Stimulated activated CD8-positive, alpha-beta memory T cell treated with anti-CD3 and anti-CD28 coated beads, Interleukin-15, amount 100 ng/mL, for 4 hours (primary cell): ENCODE measurements at places on chromosomes 16 and 17.

GRCh38 chr17:41352597-41353366 is 2.2 kb upstream of the KRT33A start:
- no peak for DNase-seq

GRCh38 chr16:69845181-69845580 is 83.0 kb downstream of the WWP2 start:
- no peak for DNase-seq

DNA sequence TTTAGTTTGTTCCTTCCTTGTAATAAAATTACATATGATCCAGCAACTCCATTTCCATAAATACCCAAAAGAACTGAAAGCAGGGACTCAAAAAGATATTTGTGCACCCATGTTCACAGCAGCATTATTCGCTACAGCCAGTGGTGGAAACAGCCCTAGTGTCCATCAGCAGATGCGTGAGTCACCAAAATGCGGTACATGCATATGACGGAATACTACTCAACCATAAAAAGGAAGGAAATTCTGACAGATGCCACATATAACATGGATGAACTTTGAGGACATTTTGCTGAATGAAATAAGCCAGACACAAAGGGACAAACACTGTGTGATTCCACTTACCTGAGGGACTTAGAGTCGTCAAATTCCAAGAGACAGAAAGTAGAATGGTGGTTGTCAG is 9.1 kb upstream of the SLC47A2 start:
- DNase-seq = no peak

DNA sequence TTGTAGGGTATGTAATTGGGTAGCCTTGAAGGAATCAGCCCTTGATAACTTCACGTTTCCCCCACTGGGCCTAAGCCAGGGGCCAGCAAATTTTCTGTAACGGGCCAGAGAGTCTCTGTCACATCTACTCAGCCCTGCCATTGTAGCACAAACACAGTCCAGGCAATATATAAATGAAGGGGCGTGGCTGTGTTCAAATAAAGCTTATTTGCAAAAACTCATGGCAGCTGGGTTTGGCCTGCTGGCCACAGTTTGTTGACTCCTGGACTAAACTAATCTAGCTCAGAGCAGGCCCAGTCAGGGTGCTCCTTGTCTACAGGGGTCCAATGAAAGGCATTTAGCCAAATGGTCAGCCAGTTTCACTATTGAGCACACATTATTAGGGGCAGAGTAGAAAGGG is 141.6 kb downstream of the CCDC182 start:
- no peak for DNase-seq

GRCh38 chr16:69064764-69065313 is 40.6 kb upstream of the HAS3 start:
- no peak for DNase-seq

DNA sequence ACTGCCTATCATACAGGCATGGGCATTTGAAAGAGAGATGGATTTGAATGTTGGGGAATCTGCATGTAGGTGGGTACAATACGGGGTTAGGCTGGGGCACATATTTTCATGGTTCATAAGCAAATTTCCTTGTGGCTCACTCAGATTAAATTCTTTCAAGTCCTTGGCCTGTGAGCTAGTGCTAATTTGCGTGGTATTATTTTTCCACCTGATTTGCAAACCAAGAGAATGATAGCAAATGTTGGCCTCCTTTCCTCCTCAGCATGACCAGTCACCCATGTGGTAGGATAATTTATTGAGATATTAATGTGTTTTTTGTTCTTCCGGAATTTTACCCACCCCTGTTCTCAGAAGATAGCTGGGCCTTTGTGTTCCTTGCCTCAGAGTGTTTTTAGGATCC is 22.9 kb downstream of the FAM20A start:
- no peak for DNase-seq

GRCh38 chr17:20267459-20267842 is 199.9 kb downstream of the LGALS9B start:
- no peak for DNase-seq

DNA sequence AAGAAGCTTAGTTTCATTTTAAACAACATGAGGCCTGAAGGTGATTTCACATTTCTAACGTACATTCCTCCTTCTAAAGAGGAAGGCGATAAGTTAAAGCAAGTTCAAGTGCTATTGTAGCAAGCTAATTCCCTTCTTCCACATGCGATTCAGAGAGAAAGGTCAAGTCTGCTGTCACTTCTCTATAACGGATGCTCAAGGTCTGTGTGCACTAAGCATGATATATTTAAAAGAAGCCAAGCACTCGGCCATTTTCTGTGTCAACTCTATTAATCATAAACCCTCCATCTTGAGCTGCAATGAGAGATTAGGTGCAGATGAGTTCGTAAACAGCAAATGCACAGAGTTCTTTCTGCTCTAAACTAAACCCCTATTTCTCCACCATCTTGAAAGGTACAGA is 568.8 kb upstream of the ZFHX3 start:
- no peak for DNase-seq

DNA sequence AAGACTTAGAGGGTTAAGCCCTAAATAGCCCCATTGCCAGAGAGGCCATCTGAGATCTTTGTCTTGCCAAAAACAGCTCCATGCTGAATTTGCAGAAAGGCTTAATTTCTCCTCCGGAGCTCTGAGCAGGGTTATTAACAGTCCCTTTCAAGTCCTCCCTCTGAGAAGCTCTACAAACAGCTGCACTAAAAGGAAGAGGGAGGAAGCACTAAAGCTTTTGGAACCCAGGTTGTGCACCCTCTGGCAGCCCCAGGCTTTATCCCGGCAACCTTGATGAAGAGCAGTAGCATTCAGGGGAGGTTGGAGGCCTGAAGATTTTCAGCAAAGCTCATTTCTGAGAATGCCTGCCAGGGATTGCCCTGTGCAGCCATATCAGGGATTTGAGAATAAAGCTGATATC is 554.7 kb downstream of the RBFOX1 start:
- no peak for DNase-seq

DNA sequence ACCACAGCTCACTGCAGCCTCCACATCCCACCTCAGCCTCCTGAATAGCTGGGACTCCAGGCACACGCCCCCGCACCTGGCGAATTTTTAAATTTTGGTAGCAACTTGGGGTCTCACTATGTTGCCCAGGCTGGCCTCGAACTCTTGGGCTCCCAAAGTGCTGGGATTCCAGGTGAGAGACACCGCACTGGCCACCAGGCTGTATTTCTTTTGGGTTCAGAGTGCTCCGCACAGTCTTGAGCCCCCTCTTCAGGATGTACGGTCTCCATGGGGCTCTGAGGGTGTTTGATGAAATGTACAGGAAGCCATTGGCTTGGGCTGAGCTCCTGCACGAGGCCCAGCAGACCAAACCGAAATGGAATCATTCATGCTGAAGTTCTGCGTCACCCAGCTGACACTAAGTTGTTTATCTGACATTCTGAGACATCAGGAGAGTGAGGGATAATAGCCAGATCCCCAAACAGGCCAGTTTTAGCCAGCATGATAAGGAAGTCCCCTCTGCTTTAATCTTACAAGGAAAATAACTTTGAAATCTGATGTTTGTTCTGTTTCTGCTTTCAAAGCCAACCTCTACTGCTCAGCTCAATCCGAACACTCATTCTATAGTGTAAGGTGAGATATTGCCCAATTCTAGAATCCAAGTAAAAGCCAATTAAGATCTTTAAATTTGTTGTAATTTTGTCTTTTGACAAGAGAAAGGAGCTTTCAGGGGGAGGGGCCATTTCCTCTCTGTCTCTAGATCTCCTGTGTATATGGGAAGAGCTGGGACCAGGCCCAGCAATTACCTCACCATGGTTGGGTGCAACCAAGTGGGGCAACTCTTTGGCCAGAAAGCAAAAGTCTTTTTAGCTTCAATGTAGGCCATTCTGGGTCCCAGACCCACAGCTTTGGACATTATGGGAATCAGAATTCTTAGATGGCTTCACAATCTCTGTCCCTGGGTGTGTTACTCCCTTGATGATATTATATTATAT is 23.7 kb downstream of the GPR142 start:
- DNase-seq = no peak

GRCh38 chr17:80965606-80966005 is 26.0 kb upstream of the CHMP6 start:
- DNase-seq = no peak

GRCh38 chr16:88784074-88784855 is 755 bp downstream of the PIEZO1 start:
- no peak for DNase-seq

DNA sequence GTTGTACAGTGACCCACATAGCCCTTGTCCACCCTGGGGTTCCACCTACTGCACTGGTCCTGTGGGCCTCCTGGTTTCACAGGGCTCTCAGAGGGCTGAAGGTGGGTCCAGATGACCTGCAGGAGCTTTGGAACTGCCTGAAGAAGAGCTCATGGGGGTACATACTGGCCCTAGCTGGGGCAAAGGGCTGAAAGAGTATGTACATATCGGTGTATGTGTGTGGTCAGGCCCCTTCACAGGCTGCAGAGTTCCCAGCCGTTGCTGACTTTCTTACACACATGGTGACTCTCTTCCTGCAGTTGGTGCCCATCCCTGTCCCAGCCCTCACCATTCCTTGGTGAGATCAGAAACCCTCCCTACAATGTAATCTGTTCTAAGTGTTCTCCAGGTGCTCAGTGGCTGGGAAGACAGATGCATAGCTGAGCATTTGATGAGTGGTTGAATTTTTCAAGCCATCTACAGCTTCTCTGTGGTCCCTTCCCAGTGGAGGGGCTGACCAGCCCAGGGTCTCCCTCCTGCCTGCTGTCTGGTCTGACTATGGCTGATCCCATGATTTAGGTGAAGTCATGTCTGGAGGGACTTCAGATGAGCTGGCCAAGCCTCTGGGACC is 2.4 kb upstream of the NFATC3 start:
- DNase-seq = no peak
